Suprapubic skin (tissue), 4 donors: ENCODE measurements at places on chromosomes 1 and 21.

- DNase-seq = no peak
Observed at GRCh38 chr1:81693316-81693715, 107.4 kb upstream of the ADGRL2 start.

GRCh38 chr1:236492378-236492777 is 31.4 kb upstream of the LGALS8 start:
- no peak for DNase-seq

DNA sequence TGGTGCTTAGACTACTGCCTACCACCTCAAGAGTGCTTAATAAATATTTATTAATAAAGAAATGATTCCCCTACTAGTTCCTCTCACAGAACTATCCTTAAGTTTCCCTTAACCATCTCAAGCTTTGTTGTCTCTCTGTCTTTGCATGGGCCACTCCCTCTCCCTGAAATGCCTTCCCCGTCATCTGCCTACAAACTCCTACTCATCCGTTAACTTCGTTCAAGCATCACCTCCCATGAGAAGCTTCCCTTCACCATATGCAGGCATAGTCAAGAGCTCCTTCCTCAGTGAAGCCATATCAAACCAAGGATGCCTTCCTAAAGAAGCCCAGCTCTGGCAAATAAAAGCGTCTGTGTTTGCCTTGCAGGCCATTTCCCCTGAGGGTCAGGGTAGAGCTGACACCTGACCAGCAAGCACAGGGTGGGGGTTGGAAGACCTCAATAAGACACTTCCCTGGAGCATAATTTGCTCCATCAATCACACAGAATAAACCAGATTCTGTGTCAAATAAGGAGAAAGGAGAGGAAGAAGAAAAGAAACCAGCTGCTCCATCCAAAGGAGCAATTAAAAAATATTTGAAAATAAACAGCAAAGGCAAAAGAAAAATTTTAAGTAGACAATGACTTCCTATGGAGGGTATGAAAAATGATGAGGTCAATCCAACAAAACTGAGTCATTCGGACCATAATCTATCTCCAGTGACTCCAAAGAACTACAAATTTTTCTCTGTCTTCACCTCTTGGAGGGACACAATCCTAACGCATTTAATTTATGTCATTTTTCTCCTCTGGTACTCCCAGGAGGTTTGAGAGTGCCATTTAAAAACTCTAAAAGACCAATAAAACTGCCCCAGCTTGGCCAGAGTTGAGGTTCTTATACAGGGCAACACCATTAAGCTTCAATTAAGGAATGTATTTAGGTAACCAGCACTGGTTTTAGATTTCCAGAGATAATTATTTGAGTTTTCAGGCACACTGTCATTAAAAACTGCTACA is 303.6 kb downstream of the KCNH1 start:
- DNase-seq = no peak

GRCh38 chr1:35574655-35575415 is 1.7 kb downstream of the TFAP2E start:
- peak; percentile 49 for DNase-seq

GRCh38 chr1:160647329-160647720 is 481 bp upstream of the SLAMF1 start:
- DNase-seq = no peak
